ENCODE measurements at places on chromosomes 3 and 15.

- no peak for DNase-seq
Observed at GRCh38 chr15:51366920-51367319, 25.5 kb downstream of the GLDN start.

DNA sequence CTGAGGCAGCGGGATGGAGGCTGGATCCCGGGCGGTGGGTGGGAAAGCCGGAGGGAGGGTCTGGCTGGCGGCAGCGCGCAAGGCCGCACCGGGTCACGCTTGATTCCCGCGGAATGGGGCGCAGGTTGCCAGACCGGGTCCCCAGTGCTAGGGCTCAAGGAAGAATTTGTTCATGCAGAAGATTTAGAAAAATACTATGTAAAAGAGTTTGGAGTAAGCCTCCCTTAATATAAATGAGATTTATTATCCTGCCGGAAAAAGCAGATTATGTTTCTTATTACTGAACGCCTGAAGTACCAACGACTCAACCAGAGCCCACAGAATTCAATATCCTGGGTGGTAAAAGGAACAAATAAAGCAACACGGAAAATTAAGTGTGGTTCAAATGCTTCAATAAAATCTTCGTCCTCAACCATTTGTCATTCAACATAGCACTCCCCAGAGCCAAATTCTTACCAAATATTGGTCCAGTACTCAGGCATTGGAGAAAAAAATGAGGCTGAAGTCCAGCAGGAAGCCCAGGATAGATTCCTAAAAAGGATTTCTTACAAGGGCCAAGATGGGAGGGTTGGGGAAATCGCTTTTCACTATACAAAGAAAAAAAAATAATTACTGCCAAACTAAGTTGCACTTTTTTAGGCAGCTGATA is 1.2 kb upstream of the ZBTB20 start:
- no peak for DNase-seq

DNA sequence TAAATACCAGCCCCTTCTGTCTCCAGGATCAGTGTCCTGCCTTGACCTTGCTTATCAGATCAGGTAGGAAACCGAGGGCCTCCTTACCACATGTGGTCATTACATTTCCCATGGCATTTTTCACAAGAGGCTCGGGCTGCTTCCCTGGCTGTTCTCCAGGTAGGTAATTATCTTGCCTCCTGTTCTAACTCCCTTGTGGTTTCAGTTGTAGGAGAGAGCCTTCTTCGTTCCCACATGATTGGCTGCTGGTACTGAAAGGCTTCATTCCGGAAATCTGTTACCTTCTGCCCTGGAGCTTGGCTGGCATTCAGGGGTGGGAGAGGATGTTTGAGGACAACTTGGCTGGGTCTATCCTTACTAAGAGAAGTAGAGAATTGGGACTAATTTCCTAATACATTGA is 46.8 kb upstream of the RORA start:
- no peak for DNase-seq

GRCh38 chr3:177746337-177746933 is 549.2 kb upstream of the TBL1XR1 start:
- DNase-seq: no peak

GRCh38 chr3:77935418-77935817 is 895.5 kb downstream of the ROBO2 start:
- no peak for DNase-seq

DNA sequence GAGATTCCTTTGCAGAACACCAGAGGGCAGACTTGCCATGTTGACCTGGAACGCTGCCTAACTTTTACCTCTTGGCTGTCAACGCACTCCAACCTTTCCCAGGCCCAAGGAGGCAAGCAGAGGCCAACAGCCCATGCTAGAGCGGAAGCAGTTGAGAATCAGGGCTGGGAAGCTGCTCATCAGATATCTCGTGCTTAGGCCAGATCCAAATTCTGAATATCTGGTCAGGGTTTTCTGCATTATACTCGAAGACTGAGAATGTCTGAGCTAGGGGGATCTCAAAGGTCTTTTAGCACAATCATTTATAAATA is 2.5 kb downstream of the XIRP1 start:
- DNase-seq: no peak

DNA sequence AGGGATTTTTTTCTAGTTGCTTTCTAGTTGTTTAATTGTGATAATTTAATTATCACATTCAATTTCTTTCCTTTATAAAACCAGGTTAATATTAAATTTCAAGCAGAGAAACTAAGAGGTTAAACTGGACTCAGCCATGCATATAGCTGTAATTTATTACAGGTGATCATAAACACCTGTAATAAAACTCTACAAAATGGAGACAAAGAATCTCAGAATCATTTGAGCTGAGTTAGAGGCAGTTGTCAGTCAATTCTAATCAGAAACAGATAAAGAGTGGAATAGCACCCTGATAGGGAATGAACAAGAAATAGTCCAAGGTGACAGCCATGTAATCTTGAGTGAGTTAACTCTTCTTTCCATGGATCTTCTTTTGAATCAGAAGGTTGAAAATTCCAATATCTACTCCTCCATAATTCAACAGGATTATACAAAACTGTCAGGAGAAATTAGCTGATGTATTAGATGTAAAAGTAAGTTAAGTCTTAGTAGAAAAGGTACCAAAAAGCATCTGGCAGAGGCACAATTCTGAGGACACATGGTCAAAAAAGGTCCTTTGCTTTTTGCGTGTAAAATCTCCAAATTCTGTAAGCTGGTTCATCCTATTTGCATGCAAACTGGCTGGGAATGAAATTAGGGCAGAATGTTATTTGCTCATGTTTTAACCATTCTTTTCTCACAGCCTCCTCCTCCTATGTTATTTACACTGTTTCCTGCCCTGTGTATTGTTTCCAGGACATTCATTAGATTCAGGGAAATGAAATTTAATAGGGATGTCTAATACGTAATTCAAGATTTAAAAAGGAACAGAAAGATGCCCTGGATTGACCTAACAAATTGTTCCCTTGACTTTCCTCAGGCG is 39.4 kb upstream of the B3GNT5 start:
- DNase-seq: no peak

DNA sequence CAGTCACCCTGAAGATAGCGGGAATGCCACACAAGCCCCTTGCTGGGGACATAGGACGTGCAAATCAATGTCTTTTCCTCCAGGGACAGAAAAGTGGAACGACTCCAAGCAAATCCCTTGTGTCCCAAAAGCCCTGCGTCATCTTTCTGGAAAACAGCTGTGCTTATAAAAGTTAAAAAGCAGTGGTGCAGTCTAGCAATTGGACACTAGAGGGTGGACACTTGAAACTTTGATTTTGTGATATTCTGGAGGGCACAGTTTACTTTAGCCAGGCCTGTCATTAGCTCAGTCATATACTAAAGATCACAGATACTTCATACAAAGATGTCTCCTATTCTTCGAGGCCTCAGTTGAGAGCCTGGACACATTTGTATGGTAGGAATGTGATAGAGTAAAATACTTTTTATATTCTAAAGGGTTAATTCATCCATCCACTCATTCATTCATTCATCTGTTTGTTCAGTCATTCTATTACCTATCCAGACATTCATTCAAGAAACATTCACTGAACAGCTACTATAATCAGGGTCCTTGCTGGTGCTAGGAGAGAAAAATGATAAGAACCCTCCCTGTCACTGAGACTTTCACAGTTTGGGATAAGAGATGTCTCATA is 63.8 kb upstream of the ANKRD34C start:
- DNase-seq: no peak
